Neuronal stem cell (in vitro differentiated cells): ENCODE measurements at places on chromosomes 11 and 22.

DNA sequence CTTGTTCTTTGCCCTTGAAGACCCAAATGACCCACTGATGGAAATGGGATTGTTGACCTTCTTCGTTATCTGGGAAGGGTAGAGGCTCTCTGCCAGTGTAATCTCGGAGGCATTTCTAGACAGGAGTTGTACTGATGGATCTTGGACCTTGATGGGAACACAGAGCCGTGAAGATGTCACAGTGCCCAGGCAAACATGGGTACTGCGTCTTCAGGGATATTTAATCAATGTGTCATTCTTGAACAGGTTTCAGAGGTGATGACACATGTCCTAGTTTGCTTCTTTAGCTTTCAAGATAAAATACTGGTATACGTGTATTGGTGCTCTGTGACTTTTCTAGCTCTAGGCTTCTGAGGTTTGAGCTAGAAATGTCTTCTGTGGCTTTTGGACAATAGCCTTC lies 6.2 kb downstream of the LDLRAD3 start:
- no peak for DNase-seq

GRCh38 chr11:78192223-78192719 lies 3.6 kb downstream of the USP35 start:
- DNase-seq = no peak

DNA sequence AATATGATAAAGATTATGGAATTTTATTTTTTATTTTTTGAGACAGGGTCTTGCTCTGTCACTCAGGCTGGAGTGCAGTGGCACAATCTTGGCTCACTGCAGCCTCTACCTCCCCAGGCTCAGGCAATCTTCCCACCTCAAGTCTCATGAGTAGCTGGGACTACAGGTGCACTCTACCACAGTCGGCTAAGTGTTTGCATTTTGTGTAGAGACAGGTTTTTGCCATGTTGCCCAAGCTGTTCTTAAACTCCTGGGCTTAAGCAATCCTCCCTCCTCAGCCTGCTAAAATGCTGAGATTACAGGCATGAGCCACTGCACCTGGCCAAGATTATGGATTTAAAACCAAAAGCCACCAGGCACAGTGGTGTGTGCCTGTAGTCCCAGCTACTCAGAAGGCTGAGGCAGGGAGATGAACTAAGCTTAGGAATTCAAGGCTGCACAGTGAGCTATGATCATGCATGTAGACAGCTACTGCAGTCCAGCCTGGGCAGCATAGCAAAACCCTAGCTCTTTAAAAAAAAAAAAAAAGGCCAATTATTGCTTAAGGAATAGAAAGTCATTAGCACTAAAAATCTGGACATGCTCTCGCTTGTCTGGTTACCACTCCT lies 20.2 kb upstream of the CCND1 start:
- no peak for DNase-seq

DNA sequence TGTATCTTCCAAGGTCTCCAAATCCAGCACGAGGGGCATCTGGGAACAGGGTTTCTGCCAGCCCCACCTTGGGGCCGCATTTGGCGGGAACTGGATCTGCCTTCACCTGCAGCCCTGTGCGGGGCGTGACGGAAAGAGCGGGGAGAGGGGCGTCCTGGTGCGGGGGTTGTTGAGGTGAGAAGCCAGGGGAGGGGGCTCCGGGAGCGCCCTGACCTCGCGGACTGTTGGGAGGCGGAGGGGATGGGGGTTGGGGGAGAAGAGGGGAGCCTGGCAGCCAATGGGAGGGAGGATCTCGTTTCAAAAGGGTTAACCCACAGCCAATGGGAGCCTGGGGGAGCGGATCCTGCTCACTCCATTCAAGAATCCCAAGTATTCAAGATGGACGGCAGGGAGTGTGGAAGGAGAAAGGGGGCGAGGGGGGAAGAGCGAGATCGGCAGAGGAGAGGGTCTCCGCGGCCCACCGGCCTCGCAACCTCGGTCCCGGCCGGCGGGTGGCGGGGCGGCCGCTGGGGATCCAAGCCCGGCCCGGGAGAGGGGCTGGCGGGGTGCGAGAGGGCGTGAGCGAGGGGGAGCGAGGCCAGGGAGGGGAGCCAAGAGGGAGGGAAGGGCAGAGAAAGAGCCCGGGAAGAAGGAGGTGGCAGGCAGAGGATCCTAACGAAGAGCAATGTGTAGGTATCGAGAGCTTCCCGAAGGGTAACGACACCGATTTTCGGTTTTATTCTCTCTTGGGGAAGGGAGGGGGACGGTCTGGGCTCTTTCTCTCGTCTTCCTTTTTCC lies 11.5 kb downstream of the YPEL4 start:
- peak; percentile 93 for DNase-seq

GRCh38 chr11:121106812-121107211 lies 5.8 kb downstream of the TECTA start:
- no peak for DNase-seq
